ENCODE measurements at places on chromosomes 11 and 22.

GRCh38 chr11:114284021-114284420 lies 12.2 kb upstream of the NNMT start:
- no peak for DNase-seq

GRCh38 chr11:118622376-118623268 lies 15.2 kb downstream of the PHLDB1 start:
- peak; percentile 63 for DNase-seq

DNA sequence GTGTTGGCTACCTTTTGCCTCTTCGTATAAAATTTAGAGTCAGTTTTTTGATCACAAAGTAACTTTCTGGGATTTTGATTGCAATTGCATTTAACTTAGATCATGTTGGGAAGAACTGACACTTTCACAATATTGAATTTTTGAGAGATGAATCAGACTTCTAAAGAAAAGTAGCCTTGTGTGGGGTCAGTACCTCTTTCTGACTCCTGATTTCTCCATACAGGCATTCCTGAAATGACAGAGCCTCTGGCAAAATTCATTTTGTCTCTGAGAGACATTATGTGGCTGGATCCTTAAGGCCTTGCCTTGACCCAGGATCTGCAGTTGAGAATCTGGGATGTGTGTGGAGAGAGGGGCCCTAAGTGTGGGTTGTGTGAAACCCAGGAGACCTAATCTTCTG lies 37.8 kb downstream of the PPFIBP2 start:
- no peak for DNase-seq

DNA sequence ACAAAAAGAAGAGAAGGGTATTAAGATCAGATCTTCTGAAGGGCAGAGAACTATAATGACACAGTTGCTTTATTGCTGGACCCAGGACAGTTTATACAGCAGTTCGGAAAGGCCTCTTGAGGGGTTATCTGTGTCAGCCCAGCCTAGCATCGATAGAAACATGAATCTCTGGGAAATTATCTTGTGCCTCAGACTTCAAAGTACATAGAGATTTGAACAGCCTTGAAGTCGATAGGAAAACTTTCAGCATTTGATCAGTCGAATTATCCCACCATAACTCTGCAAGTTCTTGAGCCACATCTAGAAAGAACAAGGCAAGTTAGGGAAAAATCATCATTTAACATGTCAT lies 2.5 kb upstream of the LMO2 start:
- no peak for DNase-seq

GRCh38 chr11:127275774-127276173 lies 275.2 kb upstream of the KIRREL3 start:
- DNase-seq: no peak

Measured in dermis microvascular lymphatic vessel endothelial cell (primary cell).